Sigmoid colon (tissue), 7 donors: ENCODE measurements at places on chromosomes 3 and 15. TPM values are rescaled to one million over a fixed set of nuclear protein-coding genes. Genes with fewer than 3 reads are reported as not detected.

DNA sequence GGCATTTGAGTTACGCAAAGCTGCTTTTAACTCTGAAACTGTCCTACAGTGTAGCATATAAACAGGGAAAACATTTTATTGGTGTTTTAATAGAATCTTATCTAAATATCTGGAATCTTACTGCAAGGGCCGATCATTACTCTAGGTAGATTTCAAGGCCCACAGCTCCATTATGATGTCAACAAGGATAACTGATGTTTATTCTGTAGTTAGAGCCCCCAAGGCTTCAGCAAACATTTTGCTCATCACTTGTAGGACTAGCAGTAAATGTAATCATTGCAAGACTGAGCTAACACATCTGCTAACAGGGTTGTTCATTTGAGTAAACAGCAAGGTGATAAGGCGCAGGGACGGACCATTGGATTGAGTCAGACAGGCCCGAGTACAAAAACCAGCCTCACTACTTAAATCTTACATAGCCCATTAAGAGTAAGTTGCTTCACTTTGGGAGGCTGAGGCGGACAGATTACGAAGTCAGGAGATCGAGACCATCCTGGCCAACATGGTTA is 332.5 kb upstream of the TPRG1 start:
- peaks cover 12% of the 10 kb centered on the region for H3K4me1 ChIP-seq
- H3K36me3 ChIP-seq: no peaks in the 10 kb centered on the region
- H3K4me3 ChIP-seq: no peak overlapping the region

- no peaks in the 10 kb centered on the region for H3K36me3 ChIP-seq
- H3K4me3 ChIP-seq: no peak overlapping the region
- H3K27ac ChIP-seq: no peak overlapping the region
- H3K27me3 ChIP-seq: no peaks in the 10 kb centered on the region
Observed at GRCh38 chr3:121995161-121996137, 26.6 kb downstream of the ILDR1 start.

DNA sequence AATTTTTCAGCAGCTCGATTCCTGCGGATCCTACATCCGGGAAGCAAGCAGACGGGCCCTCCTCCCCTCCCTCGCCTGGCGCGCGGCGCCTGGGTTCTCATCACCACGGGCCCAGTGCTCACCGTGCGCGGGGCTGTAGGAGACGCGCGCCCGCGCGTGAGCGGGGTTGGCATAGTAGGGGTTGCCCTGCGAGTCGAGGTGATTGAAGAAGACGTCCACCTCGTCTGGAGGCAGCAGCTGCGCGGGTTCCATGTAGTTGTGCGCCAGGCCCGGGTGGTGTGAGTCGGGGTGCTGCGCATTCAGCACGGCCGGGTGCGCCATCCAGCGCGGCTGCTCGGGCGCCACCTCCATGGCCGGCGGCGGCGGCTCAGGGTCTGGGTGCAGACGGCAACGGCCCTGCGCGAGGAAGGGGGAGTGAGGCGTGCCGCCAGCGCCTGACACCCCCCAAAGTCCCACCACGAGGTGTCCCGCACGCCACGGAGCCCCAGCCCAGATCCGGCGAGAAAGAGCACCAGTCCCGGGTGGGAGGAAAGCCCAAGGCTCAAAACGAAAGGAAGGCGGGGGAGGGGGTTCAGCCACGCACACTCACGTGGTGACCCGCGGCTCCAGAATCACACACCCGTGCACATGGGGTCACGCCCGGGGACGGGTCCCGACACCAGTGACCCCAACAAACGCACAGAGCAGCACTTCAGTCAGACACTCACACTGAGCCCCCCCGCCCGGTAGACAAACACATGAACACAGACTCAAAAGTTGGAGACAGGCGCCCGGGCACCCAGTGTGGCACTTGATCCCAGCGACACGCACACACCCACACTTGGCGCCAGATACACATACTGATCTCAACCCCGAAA is 6.1 kb downstream of the GATA2 start:
- H3K27me3 ChIP-seq: peaks cover 100% of the 10 kb centered on the region
- H3K27ac ChIP-seq: peak overlapping the region; percentile 8
- no peaks in the 10 kb centered on the region for H3K36me3 ChIP-seq
- DNase-seq: no peak

GRCh38 chr3:187183903-187184302 is 13.4 kb upstream of the RTP1 start:
- no peak for DNase-seq
- H3K4me3 ChIP-seq: no peak overlapping the region
- no peaks in the 10 kb centered on the region for H3K4me1 ChIP-seq
- H3K27me3 ChIP-seq: no peaks in the 10 kb centered on the region
- H3K36me3 ChIP-seq: no peaks in the 10 kb centered on the region

The CHRM5 gene
- polyA plus RNA-seq: not detected

DNA sequence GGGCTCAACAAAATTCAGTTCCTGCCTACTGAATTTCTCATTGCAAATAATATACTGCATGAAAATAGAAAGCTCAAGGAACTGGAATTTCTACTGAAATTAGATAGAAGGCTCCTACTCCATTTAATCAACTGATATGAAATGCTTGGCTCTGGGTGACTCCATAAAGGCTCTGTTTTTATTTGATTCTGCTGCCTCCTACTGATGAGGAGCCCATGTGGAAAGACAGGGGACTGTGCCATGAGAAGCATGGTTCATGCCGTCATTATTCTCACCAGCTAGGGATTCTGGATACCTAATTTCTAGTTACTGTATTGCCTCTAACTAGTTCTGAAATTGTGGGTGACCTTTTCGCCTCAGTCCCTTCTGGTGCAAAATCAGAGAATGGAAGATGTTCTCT is 366.2 kb upstream of the DPH6 start:
- no peaks in the 10 kb centered on the region for H3K27me3 ChIP-seq
- H3K36me3 ChIP-seq: no peaks in the 10 kb centered on the region
- no peak overlapping the region for H3K27ac ChIP-seq
- H3K4me3 ChIP-seq: no peak overlapping the region
- peaks cover 3% of the 10 kb centered on the region for H3K4me1 ChIP-seq

- no peak overlapping the region for H3K4me3 ChIP-seq
- no peak for DNase-seq
- H3K36me3 ChIP-seq: no peaks in the 10 kb centered on the region
- H3K27me3 ChIP-seq: no peaks in the 10 kb centered on the region
Observed at GRCh38 chr15:28987337-28987736, 101.6 kb downstream of the APBA2 start.

The PPCDC gene
- 31.2 TPM for polyA plus RNA-seq

DNA sequence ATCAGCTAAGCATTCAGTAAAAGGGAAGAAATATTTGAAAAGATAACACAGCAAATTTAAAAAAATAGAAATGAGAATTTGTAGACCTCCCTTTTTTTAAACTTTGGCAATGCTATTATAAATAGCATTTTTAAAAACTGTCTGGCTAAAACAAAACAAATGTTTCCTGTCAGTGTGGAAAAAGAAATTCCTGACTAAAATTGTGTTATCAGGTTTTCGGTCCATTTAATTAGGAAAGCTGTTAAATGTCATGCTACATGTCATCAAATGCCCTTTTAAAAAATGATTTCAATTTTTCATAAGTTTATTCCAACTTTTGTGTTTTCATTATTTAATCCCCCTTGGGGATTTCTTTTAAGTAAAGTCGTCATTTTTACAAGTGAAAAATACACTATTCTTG is 29.6 kb downstream of the COL8A1 start:
- H3K27ac ChIP-seq: no peak overlapping the region
- no peaks in the 10 kb centered on the region for H3K36me3 ChIP-seq
- no peak overlapping the region for H3K4me3 ChIP-seq
- H3K4me1 ChIP-seq: no peaks in the 10 kb centered on the region

- DNase-seq: no peak
- no peak overlapping the region for H3K27ac ChIP-seq
- H3K4me1 ChIP-seq: no peaks in the 10 kb centered on the region
- H3K27me3 ChIP-seq: no peaks in the 10 kb centered on the region
Observed at GRCh38 chr3:18376682-18377081, 48.5 kb downstream of the SATB1 start.

GRCh38 chr15:22904736-22905135 is 66.3 kb downstream of the NIPA2 start:
- peaks cover 33% of the 10 kb centered on the region for H3K36me3 ChIP-seq
- no peak overlapping the region for H3K4me3 ChIP-seq
- DNase-seq: no peak
- H3K27ac ChIP-seq: no peak overlapping the region

DNA sequence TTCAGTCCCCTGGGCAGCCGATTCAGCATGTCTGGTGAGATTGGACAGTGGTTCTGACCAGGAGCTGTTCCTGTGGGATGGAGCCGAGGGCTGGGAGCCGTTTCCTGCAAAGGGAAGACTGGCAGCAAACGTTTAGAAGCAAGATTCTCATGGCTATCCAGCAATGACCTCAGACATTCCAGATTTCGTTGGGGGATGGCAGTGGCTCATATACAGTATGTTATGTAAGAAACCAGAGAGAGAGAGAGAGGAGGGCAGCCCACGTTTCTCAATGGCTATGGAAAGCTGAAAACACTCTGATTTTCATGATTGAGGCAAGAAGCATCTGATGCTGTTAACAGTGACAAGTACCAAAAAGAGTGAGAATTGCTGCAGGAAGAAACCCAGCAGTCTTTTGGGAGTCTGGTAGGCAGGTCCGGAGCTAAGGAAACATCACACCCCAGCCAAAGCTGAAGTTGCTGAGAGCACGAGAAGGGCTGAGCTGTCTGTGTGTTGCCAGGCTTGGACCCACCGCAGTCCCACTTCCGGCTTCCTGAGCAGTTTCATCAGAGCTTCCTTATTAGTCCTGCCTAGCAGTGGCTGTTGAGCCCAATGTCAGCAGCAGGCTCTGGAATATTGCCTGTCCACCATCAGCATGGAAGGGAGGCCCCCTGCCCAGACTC is 25.6 kb upstream of the VPS8 start:
- peaks cover 16% of the 10 kb centered on the region for H3K4me1 ChIP-seq
- DNase-seq: peak; percentile 81
- no peaks in the 10 kb centered on the region for H3K36me3 ChIP-seq
- peak overlapping the region; percentile 68 for H3K27ac ChIP-seq
- no peaks in the 10 kb centered on the region for H3K27me3 ChIP-seq

- peak overlapping the region; percentile 8 for H3K27ac ChIP-seq
- peak; percentile 83 for DNase-seq
- H3K4me1 ChIP-seq: peaks cover 10% of the 10 kb centered on the region
- no peaks in the 10 kb centered on the region for H3K27me3 ChIP-seq
Observed at GRCh38 chr3:169886671-169887070, 16.9 kb upstream of the LRRC31 start.

DNA sequence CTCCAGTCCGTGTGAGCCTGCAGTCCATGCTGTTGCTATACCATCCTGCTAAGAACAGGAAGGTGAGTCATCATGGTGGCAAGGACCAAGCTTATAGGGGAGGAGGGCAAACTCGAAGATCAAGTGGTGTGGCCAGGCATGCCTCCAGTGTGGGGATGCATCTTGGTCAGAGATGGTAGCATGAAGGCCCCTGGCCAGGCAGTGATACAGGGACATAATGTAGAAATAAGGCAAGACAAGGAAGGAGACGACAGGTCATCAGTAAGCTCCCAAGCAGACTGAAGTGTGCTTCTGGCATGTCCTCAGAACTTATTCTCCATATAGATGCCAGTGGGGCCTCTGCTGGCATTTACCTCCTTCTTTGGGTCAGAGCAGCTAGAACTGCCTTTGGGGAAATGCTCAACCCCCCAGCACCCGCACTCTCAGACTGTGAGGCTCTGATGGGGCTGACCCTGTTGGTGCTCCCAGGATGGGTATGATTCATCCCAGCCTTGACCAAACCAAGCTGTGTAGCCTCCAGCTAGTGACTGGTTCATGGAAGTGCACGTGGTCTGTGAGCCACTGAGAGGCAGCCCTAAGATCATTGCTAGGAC is 52.5 kb upstream of the ATP2B2 start:
- H3K36me3 ChIP-seq: no peaks in the 10 kb centered on the region
- H3K27ac ChIP-seq: no peak overlapping the region
- no peaks in the 10 kb centered on the region for H3K4me1 ChIP-seq
- H3K4me3 ChIP-seq: no peak overlapping the region
- no peaks in the 10 kb centered on the region for H3K27me3 ChIP-seq

GRCh38 chr3:12267376-12268030 is 21.4 kb upstream of the PPARG start:
- H3K36me3 ChIP-seq: no peaks in the 10 kb centered on the region
- H3K4me3 ChIP-seq: no peak overlapping the region
- no peaks in the 10 kb centered on the region for H3K4me1 ChIP-seq
- no peaks in the 10 kb centered on the region for H3K27me3 ChIP-seq
- H3K27ac ChIP-seq: no peak overlapping the region
- DNase-seq: no peak

- no peak overlapping the region for H3K4me3 ChIP-seq
- no peaks in the 10 kb centered on the region for H3K36me3 ChIP-seq
- H3K27ac ChIP-seq: no peak overlapping the region
Observed at GRCh38 chr3:197463279-197463678, 92.5 kb downstream of the BDH1 start.

The WNT5A gene
- polyA plus RNA-seq: under 0.01 TPM

DNA sequence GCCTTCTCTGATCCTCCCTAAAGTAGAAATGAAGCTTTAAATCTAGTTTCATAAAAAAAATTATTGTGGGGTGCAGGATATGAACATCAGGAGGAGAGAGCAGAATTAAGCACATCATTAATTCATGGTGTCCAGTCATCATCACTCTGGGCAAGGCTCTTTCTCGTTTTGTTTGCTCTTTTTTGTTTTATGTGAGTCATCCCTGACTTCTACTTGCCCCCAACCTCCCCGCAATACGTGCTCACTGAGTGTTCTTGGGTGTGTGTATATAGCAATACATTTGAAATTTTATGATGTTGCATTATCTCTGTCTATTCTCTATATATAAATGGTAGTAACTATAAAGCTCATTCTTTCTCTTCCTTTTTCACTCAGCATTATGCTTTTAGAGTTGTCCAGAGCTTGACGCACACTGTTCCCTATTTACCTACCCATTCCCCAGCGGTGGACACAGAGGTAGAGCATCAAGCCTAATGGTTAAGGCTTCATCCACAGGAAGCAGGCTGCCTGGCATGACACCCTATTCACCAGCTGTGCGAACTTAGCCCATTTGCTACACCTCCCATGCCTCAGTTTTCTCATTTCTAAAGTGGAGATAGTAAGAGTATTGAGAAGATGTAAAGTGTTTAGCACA is 72.3 kb downstream of the CD200R1L start:
- no peaks in the 10 kb centered on the region for H3K27me3 ChIP-seq
- no peak for DNase-seq
- H3K4me1 ChIP-seq: peaks cover 28% of the 10 kb centered on the region
- H3K4me3 ChIP-seq: no peak overlapping the region
- no peaks in the 10 kb centered on the region for H3K36me3 ChIP-seq

The MYO1E gene
- polyA plus RNA-seq: 74.1 TPM

The GHRL gene
- not detected for polyA plus RNA-seq

DNA sequence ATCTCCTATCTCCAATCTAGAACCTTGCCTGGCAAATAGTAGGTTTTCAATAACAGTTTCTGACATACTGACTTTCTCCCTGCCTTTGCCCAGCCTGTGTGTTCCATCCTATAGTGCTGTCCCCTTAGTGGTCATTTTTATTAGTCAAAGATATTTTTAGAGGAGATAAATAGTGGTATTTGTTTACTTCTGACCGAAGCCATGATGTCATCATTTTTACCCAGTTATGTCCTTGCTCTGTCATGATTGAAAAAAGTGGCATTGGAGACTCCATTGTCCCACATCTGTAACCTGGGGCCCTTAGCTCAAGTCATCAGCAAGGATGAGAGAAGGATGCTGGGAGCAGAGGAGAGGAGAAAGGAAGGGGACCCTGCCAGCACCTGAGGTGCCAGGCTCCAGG is 80.6 kb upstream of the ATP2B2 start:
- H3K4me3 ChIP-seq: no peak overlapping the region
- DNase-seq: no peak
- H3K27me3 ChIP-seq: no peaks in the 10 kb centered on the region
- no peaks in the 10 kb centered on the region for H3K36me3 ChIP-seq
- no peak overlapping the region for H3K27ac ChIP-seq

The TIGIT gene
- polyA plus RNA-seq: 7.9 TPM
